ENCODE measurements at places on chromosomes 4 and X.
A peak's percentile ranks its signal among the peaks of the same experiment; 100 is the strongest.

- DNase-seq: no peak
Measured at GRCh38 chr4:124219389-124219788, 493.1 kb downstream of the ANKRD50 start.

- DNase-seq: no peak
Measured at GRCh38 chr4:8380511-8381415, 59.8 kb downstream of the ACOX3 start.

DNA sequence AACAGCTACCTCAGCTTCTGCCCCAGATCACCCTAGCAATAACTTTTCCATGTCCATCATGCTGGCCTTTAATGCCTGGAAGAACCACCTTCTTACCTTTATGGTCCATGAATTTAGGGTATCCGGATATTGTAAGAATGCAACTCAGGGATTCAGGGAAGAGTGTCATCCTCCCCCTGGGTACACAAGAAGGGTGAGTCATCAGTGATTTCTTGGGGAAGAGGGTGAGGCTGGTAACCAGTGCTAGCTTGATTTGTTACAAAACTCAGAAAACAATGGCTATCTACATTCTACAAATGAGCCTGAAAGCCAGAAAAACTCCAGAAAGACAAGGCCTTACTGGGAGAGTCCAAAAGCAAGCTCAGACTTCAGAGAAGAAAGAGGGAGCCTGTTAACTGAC is 10.4 kb upstream of the NALF2 start:
- DNase-seq: no peak

- no peak for DNase-seq
Measured at GRCh38 chr4:122005064-122005755, 53.4 kb upstream of the TRPC3 start.

DNA sequence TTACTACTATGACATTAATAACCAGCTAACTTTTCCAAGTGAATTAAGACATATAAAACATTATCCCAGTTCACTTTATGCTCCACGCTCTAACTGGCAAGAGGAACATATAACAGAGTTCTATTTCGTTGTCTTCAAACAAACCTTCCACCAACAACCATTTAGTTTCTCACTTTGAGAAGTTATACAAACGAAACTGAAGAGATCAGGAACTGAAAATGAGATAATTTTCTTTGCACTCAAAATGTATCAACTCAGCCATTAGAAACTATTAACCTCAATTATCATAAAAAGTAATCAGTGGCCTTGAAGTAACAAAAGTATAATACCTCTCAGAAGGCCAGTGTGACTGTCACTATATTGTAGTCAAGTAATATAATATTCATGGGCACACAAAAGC is 70.1 kb downstream of the CHM start:
- no peak for DNase-seq

DNA sequence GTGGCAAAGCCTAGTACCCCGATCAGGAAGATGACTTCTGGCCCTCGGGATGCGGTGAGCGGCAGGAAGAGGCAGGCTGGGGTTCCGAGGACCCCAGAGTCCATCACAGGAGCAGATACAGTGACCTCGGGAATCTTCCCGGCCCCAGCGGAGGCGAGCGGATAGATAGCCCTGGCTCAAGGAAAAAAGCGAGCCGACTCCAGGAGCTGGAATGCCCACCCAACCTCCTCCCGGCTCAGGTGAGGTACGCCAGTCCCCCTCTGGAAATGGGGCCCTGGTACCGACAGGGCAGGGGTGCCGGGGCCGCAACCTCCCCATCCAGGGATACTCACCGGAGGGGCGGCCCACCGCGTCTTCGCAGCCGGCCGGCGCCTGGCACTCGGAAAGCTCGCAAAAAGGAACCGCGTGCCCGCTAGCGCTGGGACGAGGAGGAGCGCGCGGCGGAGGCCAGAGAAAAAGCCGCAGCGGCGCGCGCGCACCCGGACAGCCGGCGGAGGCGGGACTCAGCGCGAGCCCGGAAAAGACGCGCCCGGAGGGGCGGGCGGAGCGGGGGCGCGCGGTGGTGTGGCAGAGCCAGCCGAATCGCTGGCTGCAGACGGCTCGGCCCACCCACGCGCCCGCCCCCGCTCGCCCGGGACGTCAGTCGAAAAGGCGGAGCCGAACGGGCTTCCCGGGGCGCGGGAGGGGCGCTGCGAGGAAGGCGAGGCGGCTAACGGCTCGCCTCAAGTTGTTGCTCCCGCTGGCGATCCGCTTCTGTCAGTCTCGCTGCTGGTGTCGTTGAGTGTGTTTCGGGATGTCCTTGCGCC is at the start of gene ACSL4:
ACSL4 (minus strand) TSS at position 451 of the 806 bp plus-strand sequence. CDS start 49,894 bp downstream, outside the sequence.
- DNase-seq: peak; percentile 75

DNA sequence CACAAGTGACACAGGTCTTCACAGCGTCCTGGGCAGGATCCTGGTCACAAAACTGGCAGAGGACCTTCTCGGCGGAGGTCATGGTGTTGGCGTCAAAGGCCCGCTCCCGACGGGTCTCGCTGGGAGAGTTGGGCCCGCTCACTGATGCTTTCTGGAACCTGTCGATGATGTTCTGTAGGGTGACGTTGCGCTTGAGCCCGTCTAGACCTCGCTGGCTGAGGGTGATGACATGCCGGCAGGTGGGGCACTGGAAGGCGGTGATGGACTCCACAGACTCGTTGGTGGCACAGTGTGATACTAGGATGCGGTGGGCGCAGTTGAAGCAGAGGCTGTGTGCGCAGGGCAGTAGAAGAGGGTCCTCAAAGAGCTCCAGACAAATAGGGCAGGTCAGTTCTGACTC is 53.2 kb downstream of the MID1 start:
- no peak for DNase-seq

GRCh38 chr4:61500883-61501282 is 300.8 kb downstream of the ADGRL3 start:
- no peak for DNase-seq

DNA sequence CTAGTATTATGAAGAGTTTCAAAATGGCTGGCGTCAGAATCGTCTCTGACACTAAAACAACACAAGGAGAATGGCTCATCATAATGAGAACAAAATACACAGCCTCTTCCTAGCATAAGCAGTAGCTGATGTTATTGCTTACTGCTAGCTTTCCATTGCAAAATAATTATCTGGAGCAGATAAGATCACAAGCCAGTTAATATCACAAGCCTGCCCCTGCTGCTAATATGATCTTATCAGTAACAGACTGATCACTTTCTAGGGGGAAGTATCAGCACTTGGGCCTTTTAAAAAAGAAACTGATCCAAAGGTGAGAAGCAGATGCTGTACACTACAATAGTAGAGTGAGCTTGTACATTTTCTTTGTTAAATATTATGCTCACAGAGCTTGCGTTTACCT is 554.8 kb upstream of the PABPC4L start:
- no peak for DNase-seq

- no peak for DNase-seq
Measured at GRCh38 chr4:72743078-72743477, 174.1 kb upstream of the ADAMTS3 start.

GRCh38 chrX:1162119-1162916 is 50.1 kb downstream of the CRLF2 start:
- no peak for DNase-seq

- DNase-seq: no peak
Measured at GRCh38 chr4:153426207-153426885, 39.8 kb upstream of the TMEM131L start.

DNA sequence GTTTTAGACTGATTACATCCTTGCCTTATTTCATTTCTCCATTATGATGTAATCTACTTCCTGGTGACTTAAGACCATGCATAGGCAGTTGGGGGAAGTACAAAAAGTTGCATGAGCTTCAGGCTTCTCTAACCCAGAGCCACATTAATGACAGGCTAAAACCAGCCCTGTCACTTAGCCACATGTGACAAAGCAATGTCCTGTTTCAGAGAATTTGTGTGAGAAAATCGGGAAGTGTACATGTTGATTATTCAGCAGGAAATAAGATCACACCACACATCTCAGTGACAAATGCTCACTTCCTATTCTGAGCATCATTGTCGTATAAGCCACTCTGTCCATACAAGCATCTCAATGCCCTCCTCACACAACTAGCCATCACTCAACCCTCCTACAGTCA is 98.5 kb upstream of the MAGEB16 start:
- no peak for DNase-seq

DNA sequence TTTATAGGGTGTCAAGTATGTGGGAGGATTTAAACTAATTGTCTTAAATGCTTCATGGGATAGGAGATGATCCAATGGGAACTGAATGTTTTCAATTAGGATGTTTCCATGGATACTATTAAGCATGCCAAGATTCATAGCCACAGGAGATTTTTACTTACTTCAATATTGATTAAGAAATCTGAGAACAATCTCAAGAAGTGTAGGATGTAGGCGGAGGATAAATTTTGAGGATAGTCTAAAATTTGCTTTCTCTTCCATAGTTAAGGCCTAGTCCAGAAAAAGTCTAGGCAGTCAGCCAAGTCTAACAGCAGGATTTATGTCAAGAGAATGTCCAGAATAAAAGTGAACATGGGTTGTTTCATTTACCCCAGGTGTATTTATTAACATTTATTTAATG is 32.8 kb downstream of the REPS2 start:
- no peak for DNase-seq

DNA sequence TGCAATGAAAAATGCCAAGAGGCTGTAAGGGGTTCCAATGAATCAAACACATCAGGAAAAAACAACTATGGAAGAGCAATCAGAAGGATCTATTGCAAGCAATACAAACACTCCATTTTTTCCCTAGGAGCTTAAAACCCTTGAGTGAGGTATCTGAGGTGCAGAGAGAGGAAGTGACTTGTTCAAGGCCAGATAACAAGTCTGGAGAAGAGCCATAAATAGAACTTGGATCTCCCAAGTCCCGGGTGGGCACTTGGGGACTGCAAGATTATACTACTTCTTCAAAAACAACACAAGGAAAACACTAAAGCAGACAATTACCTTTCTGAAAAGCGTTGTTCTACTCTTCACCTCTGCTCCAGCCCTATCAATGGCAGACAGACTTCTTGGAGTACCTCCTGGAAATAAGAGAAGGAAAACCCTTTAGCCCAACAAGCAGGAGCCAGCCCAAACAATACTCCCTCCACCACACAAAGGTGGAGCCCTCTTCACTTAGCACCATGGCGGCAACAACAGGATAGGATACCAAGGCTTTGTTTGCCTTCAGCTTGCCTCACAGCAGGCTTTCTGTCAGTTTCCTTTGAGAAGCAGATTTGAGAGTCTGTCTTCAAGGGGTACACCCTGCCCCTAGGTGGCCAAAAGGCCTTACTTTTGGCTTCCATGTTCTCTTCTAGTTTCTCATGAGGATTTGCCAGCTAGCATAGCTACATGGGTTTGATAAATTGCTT is 26.0 kb downstream of the AIFM1 start:
- DNase-seq: no peak

DNA sequence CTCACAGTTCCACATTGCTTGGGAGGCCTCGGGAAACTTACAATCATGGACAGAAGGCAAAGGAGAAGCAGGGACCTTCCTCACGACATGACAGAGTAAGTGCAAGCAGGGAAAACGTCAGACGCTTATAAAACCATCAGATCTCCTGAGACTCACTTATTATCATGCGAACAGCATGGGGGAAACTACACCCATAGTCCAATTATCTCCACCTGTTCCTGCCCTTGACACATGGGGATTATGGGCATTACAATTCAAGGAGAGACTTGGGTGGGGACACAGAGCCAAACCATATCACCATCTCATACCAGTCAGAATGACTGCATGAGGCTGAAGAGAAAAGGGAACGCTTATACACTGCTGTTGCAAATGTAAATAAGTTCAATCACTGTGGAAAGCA is 1066.9 kb upstream of the PCDH7 start:
- DNase-seq: no peak

GRCh38 chr4:110085131-110085530 is 113.3 kb downstream of the ELOVL6 start:
- no peak for DNase-seq

GRCh38 chr4:3471098-3471760 is 8.1 kb downstream of the DOK7 start:
- no peak for DNase-seq

- no peak for DNase-seq
Measured at GRCh38 chr4:183843248-183843671, 61.8 kb upstream of the STOX2 start.

DNA sequence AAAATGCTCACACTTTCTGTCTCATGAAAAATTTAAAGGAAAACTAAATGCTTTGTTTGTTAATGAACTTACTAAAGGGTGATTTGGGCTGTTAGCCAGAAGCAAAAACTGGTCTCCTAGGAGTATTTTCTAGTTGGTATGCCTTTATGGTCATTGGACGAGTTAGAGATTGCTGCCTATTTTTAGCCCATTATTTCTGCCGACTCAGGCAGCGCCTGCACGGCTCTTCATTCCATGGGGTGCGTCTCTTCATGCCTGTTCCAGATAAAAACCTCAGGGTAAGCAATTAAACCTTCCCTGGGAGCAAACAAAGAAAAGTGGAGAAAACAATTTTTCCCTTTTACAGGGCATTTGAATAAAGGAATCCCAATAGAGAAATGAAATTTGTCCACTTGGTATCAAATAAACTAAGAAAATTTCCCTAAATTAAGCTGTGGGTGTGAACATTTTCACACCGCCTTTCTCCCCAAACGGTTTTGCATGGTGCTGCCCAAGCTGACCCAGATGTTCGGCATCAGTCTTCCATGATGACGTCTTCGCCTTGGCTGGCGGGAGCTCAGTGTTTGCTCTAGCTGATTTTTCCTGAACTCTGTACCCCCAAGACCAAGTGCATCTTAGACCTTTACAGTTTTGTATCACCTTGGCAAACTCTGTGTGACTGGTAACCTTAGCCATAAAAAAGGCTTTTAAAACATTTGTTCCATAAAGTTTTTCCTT is 61.7 kb upstream of the ADGRG2 start:
- DNase-seq: no peak

- DNase-seq: no peak
Measured at GRCh38 chr4:62285026-62285425, 1084.9 kb downstream of the ADGRL3 start.

DNA sequence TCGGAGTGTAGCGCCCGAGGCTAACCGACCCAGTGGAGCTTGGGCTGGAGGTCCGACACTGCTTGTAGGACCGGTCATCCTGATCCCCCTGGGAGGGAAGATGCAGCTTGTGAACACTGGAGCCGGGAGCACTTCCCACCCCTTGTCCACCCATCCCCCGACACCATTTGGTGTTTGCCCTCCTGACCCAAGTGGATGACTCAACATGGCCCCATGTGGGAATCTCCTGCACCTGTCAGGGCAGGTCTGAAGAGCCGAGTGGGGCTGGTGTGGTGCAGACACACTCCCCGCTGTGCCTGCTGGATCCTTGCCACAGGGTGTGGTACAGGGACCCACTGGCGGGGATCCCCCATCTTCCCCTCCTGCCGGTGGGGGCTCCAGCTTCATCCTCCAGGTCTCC is 90.0 kb upstream of the AFAP1 start:
- DNase-seq: no peak

- DNase-seq: no peak
Measured at GRCh38 chr4:37879365-37879764, 11.5 kb upstream of the TBC1D1 start.

DNA sequence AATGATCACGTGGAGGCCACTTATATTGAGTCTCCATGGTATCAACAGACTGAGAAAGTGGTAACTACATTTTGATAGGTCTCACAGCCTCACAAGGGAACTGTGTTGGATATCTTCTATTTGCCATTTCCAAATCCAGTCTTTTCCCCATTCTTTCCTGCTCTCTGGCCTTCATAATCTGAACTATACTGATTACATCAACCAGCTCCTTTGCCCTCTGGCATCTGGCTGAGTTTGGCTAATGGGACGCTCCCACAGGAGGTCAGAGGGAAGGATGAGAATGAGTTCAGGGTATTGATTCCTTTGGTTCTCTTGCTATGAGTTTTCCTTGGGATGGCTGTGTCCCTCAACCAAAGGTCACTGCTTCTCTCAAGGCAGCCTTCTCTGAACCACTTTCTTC is 152.6 kb downstream of the RTL9 start:
- no peak for DNase-seq
